ENCODE measurements at places on chromosomes 4 and X. TPM values are rescaled to one million over a fixed set of nuclear protein-coding genes. Genes with fewer than 3 reads are reported as not detected.

DNA sequence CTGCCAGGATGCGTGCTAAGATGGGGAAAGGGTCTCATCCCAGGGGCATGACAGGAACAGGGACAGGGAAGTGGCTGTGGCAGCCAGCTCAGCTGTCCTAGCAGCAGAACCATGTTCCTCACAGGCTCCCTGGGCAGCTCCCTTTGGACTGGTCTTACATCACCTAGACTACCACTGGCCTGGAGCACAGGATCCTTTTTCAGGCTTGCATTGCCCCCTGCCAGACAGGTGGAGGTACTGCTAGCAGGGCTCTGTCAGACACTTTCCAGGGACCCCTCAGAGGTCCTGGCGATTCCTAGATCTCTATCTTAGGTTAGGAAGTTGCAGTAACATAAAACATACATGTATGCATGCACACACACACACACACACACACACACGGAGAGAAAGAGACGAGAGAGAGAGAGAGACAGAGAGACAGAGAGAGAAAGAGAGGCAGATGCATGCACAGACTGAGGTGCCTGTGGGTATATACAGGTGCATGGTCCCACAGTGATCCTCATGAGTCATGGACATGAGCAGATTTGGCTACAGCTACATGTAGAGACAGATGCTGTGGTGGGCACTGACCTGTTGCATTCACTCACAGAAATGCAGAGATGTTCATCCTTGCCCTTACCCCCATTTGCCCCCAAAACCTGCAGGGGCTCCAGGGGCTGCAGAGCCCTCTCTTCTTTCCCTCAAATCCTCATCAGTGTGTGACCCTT lies 63.6 kb downstream of the STARD8 start:
- no peak for DNase-seq

Gene AFM
- not detected for total RNA-seq

- DNase-seq: no peak
Observed at GRCh38 chrX:40174001-40174853, 76.5 kb upstream of the BCOR start.

GRCh38 chr4:15668566-15669435 lies 12.8 kb upstream of the FAM200B start:
- no peak for DNase-seq

Gene GYG2
- total RNA-seq: 0.66 TPM

Gene FGF2
- total RNA-seq: 4.1 TPM

GRCh38 chr4:68148800-68149685 lies 19.4 kb upstream of the TMPRSS11F start:
- no peak for DNase-seq

DNA sequence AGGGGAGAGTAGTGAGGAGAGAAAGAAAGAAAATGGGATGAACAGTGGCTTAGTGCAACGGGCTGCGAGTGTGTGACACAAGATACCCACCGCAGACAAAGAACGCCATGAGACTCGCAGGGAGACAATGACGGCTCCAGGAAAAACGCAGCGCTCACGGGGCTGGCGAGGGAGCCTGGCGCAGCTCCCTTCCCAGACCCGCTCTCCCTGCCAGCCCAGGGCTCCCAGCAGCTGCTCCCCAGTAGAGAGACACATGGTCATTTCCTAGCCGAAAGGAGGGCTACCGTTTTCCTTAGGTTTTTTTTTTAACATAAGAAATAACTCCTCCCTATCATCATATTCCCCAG lies 149.5 kb downstream of the MAML3 start:
- DNase-seq: peak; percentile 39

Gene USP38
- total RNA-seq: 19.8 TPM

GRCh38 chr4:10841697-10842096 lies 157.1 kb upstream of the CLNK start:
- no peak for DNase-seq

DNA sequence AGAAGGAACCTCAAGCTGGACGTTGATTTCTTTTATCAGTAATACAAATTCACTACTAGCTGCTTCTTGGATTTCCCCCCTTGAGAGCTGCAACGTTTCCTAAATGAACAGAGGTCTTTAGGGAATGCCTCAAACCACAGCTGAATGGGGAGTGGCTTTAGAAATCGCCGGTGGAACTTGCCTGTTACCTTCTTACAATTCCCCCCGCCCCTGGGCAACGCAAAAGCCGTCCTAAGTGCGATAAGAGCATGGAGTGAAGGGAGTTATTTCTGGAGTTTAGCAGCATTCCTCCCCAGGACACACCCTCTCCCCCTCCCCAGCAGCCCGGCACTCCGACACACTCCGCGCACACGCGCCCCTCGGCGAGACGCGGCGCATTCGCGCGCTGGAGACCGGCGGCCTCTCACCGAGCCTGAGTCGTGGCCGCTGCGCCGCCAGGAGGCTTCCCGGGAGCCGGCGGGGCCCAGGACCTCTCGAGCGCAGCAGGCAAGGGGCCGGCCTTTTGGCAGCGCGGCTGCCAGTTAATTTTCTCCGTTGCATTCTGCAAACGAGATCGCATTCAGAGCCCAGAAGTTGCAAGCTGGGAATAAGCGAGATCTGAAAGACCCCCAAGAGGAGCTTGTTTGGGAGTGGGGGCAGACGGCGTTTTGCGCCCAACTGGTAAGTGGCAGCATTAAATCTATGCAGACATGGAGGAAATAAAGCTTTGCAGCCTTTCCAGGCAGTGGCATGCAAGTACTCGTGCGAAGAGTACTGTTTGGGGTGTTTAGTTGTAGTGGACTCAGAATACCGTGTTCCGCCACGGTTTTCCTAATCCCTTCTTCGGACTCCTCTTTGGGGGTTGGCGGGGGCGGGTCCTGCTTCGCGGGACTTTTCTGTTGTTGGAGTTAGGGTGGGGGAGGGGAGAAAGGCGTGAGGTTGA lies 134.7 kb downstream of the PALLD start:
- DNase-seq: peak; percentile 67

DNA sequence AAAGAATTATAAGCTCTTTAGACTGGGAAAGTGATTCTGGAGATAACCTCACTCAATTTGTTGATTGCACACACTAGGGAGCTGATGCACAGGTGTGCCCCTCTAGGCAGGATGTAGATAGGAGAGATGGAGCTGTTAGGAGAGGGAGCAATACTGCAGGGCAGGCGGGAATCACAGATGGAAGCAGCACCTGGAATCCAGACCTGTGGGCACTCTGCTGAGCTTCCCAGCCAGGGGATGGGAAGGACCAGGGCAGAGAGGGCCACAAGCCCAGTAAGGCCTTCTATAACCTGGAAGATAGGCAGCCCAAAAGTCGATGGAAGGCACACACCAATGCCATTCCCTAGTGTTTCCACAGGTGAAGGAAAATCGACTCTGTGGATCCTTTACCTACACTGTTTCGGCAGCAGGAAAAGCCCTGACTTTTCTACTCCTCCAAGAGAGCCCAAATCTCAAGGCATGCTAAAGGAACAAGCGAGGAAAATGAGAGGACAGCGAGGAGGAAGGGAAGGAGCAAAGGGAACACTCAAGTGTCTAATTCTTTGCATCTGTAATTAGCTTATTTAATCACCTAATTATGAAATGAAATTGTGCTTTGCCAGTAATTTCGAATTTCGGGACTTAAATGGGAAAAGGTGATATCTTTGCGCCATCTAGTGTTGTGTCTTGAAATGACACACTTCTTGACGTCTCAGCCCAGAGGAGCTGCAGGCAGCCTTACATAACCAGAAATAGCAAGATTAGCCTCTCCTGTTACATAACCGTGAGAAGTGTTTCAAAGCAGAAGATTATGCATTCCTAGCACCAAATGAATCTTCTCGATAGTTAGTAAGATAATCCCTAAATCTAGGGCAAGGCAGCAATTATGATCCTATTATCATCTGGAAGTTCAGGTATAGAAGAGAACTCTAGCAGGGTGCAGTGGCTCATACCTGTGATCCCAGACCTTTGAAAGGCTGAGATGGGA lies 31.0 kb upstream of the TLR3 start:
- DNase-seq: no peak

GRCh38 chr4:6345866-6346265 lies 76.2 kb downstream of the WFS1 start:
- DNase-seq: peak; percentile 3

DNA sequence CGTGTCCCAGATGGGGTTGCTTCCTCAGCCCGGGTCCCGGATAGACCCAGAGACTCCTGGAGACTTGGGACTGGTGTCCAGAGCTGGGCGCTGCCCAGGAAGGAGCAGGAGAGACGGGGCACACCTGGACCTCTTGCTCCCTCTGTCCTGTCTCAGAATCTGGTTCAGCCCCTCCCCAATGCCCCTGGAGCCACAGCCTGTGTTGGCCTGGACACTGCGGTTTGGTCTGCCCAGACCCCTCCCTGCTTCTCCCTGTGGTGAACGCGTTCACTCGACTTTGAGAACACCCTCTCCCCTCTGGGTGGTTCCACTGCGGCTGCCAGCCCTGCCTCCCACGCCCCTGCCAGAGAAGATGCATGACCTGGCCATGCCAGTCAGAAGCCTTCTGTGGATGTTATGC lies 111.1 kb downstream of the HMX1 start:
- DNase-seq: no peak

DNA sequence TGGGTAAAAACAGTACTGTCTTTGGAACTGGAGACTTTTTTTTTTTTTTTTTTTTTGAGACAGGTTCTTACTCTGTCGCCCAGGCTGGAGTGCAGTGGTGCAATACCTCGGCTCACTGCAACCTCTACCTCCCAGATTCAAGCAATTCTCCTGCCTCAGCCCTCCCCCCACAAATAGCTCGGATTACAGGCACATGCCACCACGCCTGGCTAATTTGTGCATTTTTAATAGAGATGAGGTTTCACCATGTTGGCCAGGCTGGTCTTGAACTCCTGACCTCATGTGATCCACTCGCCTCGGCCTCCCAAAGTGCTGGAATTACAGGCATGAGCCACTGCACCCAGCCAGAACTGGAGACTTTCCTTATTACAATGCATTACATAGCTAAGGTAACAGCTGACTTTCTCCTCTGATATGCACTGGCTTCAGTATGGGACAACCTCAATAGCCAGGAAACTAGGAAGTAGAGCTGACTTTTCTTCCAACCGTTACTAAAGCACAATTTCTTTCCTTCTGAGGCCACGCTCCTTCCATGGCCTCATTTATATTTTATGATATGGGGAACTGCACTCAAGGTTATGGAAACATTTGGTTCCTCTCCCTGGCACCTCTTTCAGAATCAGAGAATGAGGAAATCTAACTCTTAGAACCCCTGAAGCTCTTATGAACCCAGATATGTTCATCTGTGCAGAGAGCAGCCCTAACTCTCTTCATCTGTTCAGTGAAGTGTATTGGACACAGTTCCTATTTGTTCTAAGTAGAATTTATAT lies 53.5 kb upstream of the FAM9B start:
- DNase-seq: no peak

Gene UNC5C
- 2.0 TPM for total RNA-seq

DNA sequence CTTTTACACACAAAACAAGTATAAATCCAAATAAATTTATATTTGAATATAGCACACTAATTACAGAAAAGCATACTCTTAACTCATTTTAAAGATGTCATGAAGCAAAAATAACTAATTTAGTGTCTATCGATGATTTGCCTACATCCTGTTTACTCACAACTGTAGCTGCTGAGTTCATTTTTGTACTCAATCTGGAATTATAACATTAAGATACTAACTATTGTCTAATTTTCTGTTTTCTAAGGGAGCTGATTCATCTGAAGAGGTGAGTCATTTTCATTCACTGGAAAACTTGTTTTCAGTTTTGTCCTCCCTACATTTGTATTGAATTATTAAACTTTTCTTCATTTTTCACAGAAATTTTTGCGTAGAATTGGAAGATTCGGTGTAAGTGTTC lies 3.7 kb downstream of the STATH start:
- no peak for DNase-seq

GRCh38 chr4:105140684-105141490 lies 5.8 kb upstream of the TET2 start:
- no peak for DNase-seq

GRCh38 chr4:110184140-110184790 lies 14.2 kb downstream of the ELOVL6 start:
- DNase-seq: no peak

DNA sequence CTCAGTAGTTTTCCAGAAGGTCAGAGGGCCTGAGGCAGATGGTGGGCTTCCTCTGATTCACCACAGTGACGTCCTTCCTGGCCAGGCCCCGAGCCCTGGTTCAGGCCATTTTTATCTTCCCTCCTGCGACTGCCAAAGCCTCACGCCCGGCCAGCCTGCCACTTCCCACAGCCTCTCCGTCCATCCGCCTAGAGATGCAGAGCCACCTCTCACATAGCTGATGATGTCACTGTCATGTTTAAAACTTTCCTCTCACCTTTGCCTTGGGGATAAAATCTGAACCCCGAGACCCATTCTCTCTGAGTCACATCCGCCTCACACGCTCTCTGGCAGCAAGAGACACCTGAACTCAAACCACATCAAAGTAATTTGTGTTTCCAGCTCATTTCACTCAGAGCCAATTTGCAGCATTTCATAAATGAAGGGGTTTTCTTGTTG lies 175.3 kb downstream of the QDPR start:
- DNase-seq: peak; percentile 16

GRCh38 chr4:15918484-15919129 lies 19.9 kb downstream of the FGFBP1 start:
- DNase-seq: no peak

DNA sequence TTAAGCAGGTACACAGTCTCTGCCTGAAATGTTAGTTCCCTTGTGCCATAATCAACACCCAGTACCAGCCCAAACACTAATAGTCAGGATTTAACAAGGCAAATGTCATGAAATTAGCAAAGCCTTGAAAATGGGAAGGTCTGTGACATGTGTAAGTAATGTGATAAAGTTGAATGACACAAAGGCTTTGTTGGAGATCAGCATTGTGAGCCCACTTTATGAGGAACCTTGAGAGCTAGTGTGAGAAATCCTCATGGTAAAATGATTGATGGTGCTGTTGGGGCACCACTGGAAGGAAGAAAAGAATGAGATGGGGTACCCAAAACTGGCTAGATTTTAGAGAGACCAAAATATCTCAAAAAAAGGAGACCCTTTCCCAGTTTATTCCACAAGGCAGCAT lies 3.3 kb upstream of the LIN54 start:
- no peak for DNase-seq

Gene PCDH10
- total RNA-seq: 0.14 TPM

DNA sequence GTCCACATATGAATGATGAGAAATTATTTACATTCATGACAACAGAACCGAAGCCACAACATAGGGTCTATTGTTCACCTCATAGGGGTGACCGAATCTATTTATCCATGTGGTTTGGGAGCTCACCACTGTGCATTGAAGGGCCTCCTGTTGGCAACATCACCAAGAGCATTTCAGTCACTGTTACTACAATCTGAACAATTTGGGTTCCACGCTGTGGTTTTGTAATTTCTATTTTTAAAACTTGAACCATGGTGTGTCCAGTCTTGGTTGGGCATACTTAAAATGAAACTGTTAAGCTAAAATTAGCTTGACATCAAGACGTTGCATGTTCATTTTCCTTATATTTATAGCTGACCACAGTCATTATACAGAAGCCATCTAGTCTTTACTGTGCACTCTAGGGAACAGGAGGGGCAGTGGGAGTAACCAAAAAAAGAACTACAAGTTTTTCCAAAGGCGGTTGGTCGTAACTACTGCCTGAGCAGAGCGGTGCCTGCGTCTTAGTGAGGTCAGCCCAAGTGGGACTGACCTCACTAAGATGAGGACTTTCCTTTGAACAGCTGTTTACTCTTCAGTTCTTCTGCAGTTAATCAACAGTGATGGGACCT lies 192.1 kb downstream of the SPRY1 start:
- DNase-seq: no peak

- peak; percentile 30 for DNase-seq
Observed at GRCh38 chrX:68832101-68832416, 3.2 kb downstream of the EFNB1 start.
